ENCODE measurements at places on chromosomes 16 and 17. TPM values are rescaled to one million over a fixed set of nuclear protein-coding genes. Genes with fewer than 3 reads are reported as not detected.

Gene WSCD1
- 7.7 TPM for total RNA-seq

DNA sequence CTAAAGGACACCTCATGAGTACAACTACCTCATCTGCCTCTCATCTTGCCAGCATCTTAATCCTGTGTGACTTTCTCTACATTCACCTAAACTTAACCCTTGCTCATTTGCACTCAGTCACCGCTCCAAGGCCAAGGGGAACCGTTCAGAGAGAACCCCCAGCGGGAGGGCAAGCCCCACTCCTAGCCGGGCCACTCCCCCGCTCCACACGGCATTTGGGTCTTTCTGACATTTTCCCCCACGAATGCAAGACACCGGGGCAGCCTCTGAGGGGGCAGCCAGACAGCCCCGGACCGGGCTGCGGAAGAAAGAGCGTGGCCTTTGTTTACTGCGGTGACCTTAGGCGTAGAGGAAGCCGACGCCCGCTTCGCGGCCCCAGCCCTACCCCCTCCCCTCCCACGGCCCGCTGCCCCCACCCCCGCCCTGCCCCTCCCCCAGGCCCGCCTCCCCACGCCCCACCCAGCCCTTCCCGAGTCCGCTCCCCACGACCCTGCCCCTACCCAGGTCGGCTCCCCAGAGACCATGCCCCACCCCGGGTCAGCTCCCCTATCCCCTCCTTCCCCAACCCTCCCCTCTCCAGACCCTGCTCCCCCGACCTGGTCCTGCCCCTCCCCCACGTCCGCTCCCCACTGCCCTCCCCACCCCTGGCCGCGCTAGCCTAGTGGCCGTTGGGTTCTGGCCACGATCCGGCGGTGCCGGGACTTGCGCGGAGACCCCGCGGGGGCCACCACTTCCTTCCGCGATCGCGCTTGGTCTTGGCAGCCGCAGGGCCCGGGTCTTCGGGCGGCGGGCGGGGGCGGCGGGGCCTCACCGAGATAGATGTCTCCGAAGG, 789 bp downstream of the CSNK1D start:
- peak; percentile 81 for DNase-seq

DNA sequence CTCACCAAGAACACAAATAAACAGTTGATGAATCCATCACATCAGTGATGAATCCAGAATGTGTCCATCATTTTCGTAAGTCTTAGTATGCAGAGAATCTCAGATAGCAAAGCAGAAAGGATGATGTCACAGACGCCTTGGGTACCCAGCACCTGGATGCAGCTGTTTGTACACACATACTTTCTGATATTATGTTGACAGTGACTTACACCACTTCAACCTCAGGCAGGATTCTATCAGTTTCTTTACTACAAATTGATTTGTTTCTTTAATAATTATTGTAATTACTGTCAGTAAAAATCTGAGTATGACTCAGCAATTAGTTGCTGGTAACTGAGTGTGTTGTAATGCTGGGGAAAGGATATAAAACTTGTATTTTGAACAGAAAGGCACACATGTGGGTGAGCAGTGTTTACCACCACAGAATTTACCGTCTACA, 159.8 kb downstream of the RPTOR start:
- DNase-seq, result no peak

DNA sequence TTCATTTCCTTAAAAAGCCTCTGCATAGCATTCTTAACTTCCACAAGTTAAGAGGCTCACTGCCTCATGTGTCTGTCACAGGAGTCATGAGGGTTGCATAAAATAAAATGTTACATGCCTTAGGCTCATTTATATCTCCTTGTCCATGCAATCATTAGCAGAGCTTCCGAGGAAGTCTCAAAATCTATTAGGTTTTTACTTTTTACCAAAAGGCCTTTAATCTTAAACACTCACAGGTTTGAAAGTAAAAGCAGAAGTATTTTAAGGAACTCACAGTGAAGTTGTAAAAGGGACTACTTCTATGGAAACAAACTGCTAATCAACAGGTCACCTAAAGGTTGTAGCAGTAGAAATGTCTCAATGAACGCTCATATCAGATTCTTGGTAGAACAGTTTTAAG, 5.2 kb upstream of the ATP6V0A1 start:
- no peak for DNase-seq

- peak; percentile 97 for DNase-seq
Measured at GRCh38 chr17:81345228-81346089, 49.8 kb upstream of the BAHCC1 start.

GRCh38 chr16:77823067-77823466, 34.7 kb downstream of the VAT1L start:
- DNase-seq, result no peak

DNA sequence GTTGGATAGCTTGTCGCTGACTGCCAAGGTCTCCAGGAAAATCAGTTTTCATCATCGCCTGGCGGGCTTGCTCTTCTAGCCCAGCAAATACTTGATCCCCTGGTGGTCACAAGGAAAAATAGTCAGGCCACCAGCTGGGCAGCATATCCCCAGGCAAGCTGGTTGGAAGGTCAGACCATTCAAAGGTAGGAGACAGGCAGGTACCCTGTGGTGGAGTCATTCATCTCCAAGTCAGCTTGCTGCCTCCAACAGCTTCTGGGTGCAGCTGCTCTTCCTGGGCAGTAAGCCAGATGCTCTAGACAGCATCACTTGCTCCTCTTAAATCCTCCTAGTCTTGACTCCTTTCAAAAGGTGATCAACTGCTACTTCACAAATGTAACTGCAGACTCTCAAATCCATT, 16.0 kb downstream of the ZNF821 start:
- DNase-seq, result no peak

GRCh38 chr17:949623-950303, 29.8 kb downstream of the NXN start:
- DNase-seq, result no peak

All from upper lobe of right lung (tissue), 1 donor.